ENCODE measurements at places on chromosomes 3 and 15.
A peak's percentile ranks its signal among the peaks of the same experiment; 100 is the strongest.

GRCh38 chr15:63611177-63611576 is 14.0 kb downstream of the FBXL22 start:
- DNase-seq, result no peak

DNA sequence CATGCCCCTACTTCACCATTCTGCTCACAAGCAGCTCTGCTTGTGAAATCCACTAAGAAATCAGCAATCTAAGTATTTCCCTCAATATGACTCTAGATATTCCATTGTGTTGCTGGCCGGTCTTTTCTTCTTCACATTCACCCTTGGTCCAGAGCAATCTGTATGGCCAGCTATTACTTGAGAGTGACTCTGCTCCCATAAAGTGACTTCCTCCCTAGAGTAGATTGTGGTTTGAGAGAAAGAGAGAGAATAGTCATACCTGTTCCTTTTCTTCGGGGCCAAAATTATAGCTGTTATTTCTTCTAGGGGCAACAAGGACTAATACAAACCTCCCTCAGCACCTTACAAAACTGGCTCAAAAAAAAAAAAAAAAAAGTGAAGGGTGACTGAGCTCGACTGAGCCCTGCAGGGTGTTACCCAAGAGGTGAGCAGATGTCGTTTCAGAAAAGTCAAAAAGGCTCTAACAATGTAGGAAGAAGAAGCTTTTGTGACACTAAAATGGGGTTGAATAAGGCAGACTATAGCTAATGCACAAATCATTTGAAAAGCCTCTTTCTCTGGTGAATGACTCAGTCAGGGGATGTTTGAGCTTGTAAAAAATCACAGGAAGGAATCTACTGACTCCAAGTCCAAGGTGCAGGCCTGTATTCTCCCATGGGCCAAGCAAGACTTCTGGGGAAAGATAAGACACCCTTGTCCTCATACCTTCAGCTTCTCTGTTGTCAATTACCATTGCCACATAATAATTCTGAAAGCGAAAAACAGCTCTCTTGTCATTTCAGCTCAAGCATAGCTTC is 161.0 kb upstream of the SLC24A5 start:
- DNase-seq, result no peak

DNA sequence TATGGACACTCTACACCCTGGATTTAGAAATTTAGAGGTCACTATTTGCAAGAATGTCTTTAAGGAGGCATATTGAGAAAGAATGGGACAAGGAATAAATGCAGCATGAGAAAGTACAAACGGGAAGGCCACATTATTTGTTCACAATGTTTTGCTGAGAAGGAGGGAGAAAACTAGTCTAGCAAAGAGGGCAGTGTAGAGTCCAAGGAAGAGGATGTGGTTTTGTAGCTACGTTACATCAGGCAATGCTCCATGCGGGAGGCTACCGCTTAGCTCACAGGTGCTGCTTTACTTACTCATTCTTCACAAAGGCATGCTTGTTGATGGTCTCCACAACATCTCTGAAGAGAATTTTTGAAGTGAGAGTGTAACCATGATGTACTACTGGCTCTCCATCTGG is 191.1 kb downstream of the PLCH1 start:
- no peak for DNase-seq

- DNase-seq, result no peak
Measured at GRCh38 chr3:56813653-56813960, 11.9 kb upstream of the ARHGEF3 start.

- no peak for DNase-seq
Measured at GRCh38 chr3:160739079-160739478, 17.0 kb upstream of the PPM1L start.

GRCh38 chr3:11509173-11510000 is 134.3 kb downstream of the VGLL4 start:
- DNase-seq, result peak; percentile 89

DNA sequence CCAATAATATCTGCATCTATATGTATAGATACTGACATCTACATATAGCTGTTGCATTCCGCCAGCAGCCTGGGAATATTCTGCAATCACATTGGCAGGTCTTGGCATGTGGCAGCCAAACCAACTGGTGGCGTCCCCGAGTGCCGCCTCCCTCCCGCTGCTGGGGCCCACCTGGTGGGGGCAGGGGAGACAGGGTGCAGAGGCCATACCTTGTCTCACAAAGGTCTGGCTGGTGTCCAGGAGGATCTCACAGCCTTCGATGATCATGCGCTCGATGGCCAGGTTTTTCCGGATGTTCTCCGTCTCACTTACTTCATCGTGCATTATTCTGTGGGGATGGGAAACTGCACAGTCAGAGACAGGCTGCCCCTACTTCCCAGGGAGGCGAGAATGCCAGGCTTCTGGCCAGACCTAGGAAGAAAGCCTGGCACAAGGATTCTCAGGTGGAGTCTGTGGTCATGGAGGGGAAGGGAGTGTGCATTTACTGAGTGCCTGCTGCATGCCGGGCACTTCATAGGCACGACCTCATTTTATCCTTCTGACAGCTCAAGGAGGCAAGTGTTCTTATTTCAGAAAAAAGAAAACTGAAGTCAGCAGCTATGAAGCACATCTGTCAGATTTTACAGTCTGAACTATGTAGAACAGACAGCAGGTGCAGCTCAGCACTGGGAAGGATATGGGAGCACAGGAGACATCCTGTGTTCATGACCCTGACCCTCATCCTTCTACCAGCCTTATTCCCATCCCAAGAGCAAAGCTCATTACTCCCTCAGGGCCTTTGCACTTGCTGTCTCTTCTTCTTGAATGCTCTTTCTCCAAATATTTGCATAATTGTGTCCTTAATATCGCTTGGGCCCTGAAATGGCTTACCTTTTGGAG is 62.8 kb downstream of the RASGRF1 start:
- no peak for DNase-seq

DNA sequence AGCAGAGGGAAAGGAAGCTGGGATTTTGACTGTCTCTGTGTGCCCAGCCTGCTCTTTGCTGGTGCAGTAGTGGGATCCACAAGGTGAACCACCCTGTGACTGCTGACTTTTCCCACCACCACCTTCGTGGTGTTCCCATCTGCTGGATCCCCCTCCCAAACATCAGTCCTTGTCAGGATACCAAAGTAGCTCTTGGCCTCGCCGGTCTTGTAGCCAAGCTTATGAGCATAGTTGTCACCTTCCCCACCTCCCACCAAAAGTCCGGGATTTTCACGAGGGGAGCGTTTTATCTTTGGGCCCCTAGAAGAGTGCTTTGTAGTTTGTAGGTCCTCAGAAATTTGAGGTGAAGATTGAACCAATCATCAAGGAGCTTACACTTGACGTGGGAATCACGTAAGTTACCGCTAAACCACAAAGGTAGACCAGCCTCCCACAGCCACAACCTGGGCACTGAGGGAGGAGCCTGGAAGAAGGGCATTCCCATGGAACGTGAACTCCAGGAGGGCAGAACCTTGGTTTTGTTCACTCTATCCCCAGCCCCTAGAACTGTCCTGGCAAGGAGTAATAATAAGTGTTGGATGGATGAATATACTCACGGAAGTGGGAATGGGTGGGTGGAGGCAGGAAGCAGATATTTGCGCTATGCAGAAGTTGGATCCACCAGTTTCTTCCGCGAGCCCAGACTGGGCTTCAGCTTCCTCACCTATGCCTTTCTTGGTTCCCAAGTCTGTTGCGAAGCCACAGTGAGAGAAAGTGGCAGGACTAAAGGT is 814 bp upstream of the TEX264 start:
- no peak for DNase-seq

GRCh38 chr3:126957776-126958637 is 24.9 kb upstream of the PLXNA1 start:
- no peak for DNase-seq
